M059J (cell line): ENCODE measurements at places on chromosomes 1 and 21.

DNA sequence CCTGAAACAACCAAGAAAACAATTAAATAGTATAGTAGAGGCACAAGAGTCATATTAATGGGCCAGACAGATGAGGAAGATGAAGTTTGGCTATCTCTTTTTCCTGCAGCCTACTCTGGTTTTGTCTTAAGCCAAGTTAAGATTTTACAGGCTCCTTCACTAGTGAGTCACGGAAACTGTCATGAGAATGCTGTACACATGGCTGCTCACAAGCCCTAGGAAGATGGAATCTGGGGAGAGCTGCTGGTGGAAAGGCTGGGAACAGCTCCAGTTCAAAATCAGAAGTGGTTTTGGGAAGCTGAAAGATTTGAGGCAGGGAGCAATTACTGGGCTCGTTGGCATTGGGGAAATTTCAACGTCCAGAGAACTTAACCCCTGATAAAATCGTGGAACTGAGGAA lies 46.4 kb upstream of the S1PR1 start:
- DNase-seq = peak; percentile 45

DNA sequence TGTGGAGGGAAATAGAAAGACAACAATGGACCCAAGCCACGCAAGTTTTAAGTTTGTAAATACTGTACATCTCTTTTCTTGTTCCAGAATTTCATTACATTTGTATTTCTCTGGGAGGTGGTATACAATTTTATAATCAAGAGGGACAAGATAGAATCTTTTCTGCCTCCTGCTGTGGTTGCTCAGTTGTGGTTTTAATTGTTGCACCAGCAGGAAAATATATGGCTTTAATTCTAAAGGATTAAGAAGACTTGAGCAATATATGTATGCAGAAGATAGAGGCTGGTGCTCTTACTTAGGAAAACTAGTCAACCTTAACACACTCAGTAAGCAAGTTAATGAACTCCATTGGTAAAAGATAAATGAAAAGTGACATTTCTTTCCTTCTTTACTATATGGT lies 19.8 kb upstream of the ASB17 start:
- DNase-seq = no peak

DNA sequence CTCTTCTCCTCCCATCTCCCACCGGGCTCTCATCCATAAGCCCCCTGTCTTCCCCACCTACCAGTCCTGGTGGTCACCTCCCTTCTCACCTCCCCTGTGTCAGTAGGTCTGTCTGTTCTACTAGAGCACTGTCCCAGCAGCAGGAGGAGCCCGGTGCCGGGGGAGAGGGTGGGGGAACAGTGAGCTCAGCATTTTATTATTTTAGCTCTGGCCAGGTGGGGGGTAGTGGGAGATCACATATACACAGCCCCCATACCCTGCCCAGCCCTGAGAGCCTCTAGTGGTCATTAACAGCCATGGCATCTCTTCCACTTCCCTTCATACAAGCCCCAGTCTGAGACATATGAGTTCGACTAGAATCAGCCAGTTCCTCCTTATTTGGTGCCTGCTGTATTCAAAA lies at the start of gene TMOD4:
TMOD4 (minus strand) TSS at position 119 of the 400 bp plus-strand sequence. CDS start 1,106 bp downstream, outside the sequence.
- DNase-seq = no peak

GRCh38 chr1:55650444-55650843 lies 435.3 kb upstream of the USP24 start:
- DNase-seq = no peak
